ENCODE measurements at places on chromosomes 3 and 15. TPM values are rescaled to one million over a fixed set of nuclear protein-coding genes. Genes with fewer than 3 reads are reported as not detected.

The CELSR3 gene
- 1.4 TPM for polyA plus RNA-seq

The CFAP92 gene
- polyA plus RNA-seq = 1.3 TPM

DNA sequence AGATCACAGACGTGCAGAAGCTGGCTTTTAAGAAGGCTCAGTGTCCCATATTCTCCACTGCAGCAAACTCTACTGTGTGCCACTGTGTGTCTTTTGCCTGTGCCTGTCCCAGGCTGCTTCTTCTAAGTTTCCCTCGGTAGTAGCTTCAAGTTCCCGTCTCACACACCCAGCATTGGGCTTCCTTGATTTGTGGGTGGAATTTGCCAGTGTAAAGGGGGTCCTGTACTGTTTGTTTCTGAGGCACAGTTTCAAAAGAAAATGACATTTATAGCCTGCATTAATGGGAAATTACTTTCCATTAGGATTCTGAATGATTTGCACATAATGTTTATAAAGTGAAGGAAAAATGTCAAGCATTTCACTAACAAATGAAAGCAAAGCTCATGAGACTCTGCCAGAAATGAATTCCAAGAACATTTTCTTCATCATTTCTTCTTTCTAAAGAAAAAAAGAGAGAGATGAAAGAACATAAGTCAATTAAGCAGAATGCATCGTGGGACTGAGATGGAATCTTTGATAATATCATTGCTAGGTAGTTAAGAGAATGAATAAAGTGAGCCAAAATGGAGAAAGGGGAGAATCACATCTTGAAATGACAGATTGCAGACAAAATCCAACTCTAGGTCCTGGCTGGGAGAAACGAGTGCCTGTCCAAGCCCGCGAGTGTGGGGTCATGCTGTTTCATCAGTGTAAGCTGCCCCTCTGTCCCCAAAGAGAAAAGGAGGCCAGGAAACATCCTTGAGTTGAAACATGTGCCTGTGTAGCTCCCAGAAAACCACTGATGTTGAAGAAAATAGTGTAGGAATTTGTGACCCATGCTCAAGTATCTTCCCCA is 48.6 kb upstream of the ADAMTSL3 start:
- no peak for DNase-seq

DNA sequence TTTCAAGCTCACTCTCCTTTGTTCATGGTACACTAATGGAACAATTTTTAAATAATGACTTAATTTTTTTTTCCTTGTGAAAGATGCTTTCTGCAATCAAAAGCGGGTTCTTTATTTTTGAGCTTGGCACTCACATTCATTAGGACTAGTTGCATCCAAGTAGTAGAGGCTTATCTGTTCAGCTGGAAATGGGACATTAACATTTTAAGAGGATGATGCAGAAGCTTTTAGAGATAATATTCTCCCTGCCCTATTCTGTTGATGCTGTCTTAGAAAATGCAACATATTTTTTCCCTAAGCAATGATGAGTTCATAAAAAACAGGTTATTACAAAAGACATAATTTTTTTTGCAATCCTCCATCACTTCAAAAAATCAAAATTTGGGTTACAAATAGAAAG is 900.6 kb downstream of the NTRK3 start:
- DNase-seq = no peak

- no peak for DNase-seq
Measured at GRCh38 chr3:142945023-142945422, 18.5 kb downstream of the PAQR9 start.

- DNase-seq = no peak
Measured at GRCh38 chr3:112858410-112859069, 11.9 kb upstream of the CD200R1L start.

DNA sequence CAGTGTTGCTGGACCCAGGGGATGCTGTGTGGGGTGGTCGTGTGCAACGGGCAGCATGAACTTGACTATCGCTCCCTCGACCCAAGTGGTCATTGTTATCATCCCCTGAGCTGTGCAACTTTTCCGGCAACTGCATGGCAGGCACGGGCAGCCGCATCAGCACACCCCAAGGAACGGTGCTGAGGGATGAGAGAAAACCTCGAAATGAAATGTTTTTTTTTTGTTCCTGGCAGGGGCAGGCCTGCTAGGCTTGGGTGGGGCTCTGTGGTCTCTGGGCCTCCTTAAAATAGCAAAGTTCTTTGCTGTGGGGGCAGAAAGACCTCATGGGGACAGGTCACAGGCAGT is 51.4 kb downstream of the CORO2B start:
- no peak for DNase-seq

DNA sequence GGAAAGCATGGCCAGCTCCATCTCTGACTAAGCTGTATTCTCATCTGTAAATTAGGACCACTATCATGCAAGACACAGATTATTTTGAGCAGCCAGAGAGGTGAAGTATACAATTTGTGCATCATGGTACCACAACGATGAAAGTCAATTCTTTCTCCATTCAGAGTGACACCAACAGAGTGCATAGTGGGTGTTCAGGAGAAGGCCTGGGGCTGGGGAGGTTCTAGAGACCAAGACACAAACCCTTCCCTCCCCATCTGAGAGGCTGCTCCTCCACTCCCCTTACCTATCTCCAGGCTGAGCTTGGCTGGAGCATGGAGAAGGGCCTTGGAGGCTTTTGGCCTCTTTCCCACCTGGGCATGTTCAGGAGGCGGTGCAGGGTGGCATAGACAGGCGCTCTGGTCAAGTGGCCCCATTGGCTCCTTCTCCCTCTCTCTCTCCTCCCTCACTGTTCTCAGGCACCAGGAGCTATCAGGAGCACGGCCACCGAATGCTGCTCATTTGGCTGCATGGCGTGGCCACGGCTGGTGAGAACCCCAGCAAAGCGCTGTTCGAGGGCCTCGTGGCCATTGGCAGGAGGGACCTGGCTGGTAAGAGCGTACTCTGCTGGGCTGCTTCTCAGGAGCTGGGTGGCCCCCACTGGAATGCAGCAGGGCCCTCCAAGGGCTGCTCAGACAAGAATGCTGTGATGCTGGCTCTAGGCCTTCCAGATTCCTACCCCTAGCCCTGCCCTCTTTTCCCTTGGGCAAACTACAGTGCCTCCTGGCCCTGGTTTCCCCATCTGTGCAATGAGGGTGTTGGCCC is 37.9 kb downstream of the ANKDD1A start:
- DNase-seq = no peak

GRCh38 chr3:12188681-12189287 is 30.1 kb upstream of the TIMP4 start:
- DNase-seq = no peak

DNA sequence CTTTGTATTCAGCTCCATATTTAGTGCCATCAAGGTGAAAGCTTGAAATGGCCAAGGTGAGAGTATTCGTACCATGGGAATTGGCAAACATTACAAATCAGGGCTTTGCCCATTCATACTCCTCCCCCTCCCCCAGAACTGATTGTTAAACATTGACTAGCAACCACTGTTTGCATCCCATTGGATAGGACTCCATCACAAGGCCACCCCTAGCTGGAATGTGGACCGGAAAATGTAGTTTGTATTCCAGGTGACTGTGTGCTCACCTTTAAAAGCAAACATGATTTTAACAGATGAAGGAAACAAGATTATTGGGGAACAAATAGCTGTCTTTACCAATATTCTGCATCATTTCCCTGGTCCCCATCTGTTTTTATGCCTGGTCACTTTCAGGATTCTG is 14.1 kb downstream of the ST3GAL6 start:
- DNase-seq = no peak

DNA sequence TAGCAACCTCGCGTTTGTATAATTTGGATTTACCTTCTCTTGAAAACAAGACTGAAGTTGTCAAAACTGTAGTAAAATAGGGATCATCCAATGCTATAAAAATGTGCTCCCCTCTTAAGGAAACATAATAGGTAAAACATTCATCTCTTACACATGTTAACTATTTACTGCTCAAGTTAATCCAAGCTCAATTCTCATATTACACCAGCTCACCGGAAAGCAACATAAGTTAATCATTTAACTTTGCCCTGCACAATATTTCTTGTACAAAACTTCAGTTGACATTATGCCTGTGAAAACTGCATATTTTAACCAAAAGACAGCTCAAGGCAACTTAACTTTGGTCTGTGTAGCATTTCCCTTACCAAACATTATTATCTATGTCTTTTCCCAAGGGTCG is 634.2 kb downstream of the NAALADL2 start:
- DNase-seq = peak; percentile 9
